HS-27A (cell line): ENCODE measurements at places on chromosomes 1 and 21.

- no peak for DNase-seq
Observed at GRCh38 chr1:158124034-158124433, 56.7 kb upstream of the CD1D start.

DNA sequence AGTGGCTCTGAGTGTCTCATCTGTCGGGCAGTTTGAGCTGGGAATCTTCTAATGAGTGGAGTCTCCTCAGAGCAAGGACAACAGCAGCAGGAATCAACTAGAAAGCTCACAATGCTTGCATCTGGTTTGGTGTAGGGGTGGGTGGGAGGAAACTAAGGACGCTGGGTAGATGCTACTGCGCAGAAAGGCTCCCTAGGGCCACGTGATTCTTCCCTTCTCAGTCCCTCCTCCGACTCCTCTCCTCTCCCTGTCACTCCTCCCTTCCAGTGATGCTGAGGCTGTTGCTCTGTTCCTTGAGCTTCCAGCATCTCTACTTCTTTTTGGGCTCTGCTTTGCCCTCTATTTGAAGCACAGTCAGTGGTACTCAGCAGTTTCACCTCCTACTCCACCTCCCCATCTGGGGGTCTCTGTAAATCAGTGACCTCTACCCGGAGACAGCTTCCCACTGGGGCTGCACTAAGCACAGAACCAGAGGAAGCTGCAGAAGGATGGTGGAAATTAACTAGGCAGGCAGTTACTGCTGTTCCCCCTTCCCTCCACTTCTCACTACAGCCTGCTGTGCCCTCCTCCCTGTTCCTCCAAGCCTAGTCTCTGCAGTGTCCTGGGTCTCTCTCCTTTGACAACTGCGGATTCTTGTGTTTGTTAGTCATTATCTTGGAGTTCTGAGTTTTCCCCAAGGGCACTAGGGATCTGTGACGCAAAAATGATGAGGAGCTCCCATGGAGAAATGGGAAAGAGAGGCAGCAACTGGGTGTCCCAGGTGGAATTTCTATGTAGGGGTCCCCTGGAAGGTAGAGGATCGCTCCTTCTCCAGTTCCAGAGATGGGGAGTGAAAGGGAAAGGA is 5.8 kb downstream of the LINGO4 start:
- no peak for DNase-seq

- DNase-seq, result no peak
Observed at GRCh38 chr21:33751120-33751519, 108.8 kb downstream of the ITSN1 start.

- DNase-seq, result no peak
Observed at GRCh38 chr1:161171191-161171590, 5.0 kb downstream of the PPOX start.

GRCh38 chr1:232029315-232029714 is 402.7 kb downstream of the DISC1 start:
- no peak for DNase-seq

- no peak for DNase-seq
Observed at GRCh38 chr1:117702654-117703053, 96.8 kb downstream of the TENT5C start.
